ENCODE measurements at places on chromosomes 4 and X.

DNA sequence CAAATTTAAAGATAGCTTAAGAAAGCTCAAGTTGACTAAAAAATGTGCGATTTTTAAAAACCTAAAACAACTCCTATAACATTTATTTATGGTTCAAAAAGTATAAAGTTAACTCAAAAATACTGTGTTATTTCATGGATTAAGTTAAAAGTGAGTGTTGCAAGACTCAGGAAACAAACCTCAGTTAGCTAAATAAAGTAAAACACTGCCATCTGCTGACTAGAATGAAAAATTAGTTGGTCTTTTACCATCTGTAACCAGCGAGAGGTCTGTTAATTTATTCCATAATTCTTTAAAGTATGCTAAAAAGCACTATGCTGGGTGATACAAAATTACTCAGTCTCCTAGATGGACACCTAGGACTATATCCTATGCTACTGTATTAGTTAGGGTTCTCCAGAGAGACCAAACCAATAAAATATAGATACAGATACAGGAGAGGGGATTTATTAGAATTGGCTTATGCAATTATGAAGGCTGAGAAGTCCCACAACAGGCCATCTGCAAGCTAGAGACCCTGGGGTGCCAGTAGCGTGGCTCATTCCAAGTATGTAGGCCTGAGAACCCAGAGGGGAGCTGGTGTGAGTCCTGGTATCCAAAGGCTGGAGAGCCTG is 4.9 kb upstream of the WDFY3 start:
- DNase-seq: no peak

GRCh38 chr4:175633310-175633709 is 178.8 kb downstream of the GPM6A start:
- no peak for DNase-seq

DNA sequence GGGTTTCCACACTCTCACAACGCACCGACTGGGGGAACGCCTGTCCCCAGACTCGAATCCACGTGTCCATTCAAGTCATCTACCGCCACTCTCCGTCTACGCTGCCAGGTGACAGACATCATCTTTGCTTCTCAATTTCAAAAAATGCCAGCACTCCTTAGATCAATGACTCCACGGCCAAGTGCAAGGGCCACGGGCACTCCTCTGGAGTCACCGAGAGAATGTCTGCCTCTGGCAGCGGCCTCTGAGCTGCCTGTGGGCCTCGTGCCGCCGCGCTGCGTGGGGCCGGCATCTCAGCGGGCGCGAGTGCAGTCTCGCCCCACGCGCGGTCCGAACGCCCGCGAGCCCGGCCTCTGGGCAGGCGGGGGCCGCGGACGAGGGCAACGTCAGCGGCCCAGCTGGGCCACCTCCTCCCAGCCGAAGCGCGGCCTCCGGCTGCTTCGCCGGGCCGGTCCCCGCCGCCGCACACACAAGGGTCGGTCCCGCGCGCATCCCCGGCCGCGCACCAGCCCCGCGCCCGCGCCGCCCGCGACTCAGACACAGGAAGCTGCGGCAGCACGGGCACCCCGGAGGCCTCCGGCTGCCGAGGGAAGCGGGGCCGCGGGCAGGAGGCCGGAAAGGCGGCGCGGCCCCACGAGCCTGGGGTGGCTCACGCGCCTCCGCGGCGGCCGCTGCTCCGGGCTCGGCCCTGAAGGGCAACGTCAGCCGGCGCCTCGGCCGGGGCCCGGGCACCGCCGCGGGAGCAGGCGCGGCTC is 450 bp downstream of the ACSL1 start:
- no peak for DNase-seq

- no peak for DNase-seq
Observed at GRCh38 chrX:44061968-44062614, 88.9 kb upstream of the NDP start.

DNA sequence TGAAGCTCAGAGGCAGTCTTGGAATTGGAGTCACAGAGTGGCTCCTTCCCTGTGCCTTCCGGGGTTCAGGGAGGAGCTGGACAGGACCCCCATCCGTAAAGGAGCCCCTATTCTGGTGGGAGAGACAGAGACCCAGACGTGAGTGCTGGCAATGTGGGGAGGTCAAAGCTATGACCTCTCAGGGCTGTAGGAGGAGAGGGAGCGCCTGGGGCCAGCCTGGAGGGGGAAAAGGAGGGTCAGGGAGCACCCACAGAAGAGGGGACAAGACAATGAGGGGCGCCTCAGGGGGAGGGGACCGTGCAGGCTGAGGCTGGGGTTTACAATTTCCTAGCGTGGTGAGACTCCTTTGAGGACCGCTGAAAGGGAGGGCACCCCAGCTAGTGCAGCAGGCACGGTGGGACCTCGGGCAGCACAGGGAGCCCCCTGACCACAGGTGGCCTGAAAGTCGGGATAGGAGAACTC is 97.9 kb upstream of the LRPAP1 start:
- no peak for DNase-seq

- DNase-seq: no peak
Observed at GRCh38 chr4:7429069-7429416, 5.7 kb downstream of the PSAPL1 start.

GRCh38 chr4:57426779-57427395 is 316.7 kb upstream of the IGFBP7 start:
- DNase-seq: peak; percentile 73

DNA sequence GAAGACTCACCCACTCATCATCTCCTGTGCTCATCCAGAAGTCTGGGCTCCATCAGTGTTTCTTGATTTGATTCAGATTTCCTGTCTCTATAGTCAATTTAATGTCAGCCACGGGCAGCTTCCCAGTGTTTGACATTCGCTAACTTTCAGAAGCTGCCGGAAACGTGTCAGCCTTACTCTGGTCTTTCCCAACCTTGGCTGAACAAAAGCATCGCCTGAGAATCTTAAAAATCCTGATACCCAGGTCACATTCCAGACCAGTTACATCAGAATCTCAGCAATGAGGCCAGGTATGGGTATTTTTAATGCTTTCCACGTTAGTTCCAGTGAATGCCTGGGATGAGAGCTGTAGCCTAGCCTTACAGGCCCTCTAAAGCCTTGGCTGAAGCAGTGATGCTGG is 233.8 kb downstream of the FRMPD4 start:
- no peak for DNase-seq

DNA sequence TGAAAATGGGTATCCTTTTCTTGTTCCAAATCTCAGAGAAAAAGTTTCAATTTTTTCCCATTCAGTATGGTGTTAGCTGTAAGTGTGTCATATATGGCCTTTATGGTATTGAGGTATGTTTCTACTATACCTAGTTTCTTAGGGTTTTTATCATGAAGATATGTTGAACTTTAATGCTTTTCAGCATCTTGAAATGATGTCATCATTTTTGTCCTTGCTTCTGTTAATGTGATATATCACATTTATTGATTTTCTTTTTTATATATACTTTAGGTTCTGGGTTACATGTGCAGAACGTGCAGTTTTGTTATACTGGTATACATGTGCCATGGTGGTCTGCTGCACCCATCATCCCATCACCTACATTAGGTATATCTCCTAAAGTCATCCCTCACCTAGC is 44.9 kb downstream of the FOXR2 start:
- no peak for DNase-seq

DNA sequence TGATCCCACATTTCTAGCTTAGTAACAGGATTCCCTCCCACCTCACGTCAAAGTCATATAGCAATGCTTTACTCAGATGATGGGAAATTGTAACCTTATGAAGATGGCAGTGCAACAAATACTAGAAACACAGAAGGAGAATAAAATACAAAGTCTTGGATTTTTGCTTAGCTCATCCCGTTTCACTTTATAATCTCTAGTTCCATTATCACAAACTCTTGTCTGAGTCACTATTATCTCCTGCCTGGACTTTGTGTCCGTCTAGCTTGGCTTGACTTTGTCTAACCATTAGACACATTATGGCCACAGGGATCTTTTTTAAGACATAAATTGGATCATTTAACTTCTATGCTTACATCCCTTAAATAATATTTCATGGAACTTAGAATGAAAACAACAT is 127.1 kb upstream of the GABRG1 start:
- DNase-seq: no peak

DNA sequence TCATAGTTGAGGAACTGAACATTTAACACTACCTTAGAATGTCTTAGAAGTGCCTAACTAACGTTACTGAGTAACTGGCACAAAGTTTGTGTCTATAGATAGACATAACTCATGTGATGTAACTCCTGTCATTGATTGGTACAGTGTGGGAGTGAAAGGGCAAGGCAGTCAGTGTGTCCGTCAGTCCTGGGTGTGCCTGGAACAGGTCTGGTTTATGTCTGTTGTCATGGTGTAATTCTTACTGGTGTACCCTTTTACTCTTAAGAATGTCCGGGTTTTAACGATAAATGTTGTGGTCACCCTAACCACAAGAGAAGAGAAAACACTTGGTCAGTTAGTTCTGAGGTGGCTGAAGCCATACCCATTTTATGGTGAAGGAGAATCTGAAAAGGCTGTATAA is 93.1 kb upstream of the ESX1 start:
- no peak for DNase-seq

GRCh38 chr4:152535360-152535902 is 461 bp downstream of the FBXW7 start:
- DNase-seq: no peak

GRCh38 chrX:31117266-31117665 is 45.4 kb upstream of the FTHL17 start:
- no peak for DNase-seq

DNA sequence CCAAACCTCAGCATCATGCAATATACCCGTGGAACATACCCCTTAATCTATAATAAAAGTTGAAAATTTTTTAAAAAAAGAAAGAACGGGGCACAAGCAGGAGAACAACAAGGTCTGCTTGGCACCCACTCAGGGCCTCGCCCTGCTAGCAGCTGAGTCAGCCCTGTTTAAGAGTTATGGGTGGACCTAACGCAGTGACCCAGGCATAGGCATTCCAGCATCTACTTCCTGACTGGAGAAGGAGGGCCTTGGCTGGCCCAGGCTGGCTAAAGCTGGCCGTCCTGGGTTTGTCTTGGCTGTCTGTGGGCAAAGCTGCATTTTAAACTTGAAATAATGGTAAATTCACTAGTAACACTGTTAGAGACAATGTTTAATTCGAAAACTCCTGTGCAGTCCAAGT is 236.7 kb upstream of the PGRMC2 start:
- DNase-seq: no peak

DNA sequence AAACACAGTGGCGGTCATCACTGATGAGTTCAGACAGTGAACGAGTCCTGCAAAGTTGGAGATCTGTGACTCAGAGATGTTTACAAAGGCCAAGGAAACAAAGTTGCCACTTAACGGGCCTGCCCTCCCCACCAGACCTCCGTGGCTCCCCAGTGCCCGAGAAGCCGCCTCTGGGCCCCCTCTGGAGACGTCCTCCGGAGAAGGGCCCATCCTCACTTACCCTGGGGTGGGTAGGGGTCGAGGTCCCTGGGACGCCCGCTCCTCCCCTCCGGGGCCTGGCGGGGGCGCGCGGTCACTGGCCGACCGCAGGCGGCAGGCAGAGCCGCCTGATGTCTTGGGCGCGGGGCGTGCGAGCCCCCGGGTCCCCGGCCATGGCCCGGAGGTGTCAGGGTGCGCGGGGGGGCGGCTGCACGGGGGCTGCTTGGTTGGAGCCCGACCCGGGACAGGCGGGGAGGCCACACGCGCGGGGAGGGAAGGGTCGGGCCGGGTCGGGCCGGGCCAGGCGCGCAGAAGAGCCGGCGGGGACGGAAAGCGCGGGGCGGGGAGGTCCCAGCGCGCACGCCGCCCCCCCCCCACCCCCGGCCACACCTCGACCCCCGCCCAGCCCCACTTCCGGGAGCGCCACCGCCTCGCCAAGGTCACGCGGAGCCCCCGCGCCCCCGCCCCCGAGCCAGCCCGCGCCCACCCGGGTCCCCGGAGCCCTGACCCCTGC is 529 bp downstream of the DHRSX start:
- no peak for DNase-seq

DNA sequence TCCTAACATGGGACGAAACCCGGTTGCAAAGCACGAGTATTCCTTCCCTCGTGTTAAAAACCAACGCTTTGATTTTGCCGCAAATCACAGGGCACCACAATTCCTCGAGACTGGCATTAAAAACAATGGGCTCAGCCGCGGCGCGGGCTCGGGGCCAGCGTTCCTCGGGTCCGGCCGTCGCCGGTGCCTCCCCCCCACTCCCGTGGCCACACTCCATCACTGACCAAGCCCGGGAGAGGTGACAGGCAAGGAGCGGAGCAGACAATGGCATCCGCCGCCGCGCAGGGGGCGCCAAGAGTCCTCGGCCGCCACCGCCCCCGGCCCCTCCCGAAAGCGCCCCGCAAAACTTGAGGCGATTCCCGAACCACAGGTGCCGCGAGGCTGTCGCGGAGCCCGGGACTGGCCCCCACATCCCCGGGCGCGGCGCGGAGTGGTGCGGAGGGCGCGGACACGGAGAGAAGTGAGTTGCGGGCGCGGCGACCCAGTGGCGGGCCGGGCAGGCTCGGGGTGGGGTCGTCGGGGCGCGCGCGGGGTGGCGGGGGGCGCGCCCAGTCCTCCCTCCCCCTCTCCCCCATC is 445 bp downstream of the AP1S2 start:
- DNase-seq: no peak

DNA sequence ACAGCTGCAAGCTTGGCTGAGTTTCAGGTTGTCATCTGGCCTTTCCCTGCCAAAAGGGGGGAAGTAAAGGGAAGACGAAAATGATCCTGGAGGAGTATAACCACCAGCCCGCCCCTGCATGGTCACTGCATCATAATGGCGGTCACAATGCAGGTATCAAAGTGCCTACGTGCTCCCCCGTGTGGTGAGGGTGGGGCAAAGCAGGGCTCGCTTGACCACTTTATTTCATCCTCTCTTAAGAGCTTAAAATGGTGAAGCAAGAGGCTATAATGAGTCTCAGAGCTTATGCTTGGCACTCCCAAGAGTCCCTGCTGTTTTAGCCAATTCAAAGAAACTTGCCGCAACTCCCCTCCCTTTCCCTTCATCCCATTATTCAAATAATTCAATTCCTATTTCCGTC is 105.6 kb downstream of the APOOL start:
- DNase-seq: no peak

- no peak for DNase-seq
Observed at GRCh38 chr4:149187726-149188125, 627.9 kb downstream of the IQCM start.

DNA sequence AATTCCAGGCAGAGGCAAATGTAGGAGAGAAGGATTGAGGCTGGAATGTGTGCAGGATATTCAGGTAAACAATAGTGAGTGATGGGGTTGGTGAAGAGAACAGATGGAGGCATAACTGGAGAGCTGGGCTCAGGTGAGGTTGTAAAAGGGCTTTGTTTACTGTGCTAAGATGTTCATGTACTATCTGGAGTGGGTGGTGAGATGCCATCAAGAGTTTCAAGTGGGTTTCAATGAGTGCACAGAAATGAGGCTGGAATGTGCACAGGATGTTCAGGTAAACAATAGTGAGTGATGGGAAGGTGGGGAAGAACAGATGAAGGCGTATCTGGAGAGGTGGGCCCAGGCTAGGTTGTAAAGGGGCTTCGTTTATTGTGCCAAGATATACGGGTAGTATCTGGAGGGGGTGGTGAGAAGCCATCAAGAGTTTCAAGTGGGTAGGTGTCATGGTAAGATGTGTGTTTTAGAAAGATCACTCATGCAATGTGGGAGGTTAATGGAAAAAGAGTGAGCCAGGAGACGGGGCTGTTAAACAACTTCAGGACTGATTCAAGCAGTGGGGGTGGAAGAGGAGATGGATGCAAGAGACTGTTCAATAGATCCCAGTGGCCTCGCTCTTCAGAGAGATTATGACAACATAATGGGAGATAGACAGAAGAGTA is 25.4 kb upstream of the NMU start:
- DNase-seq: no peak

- no peak for DNase-seq
Observed at GRCh38 chrX:153642655-153643430, 4.2 kb upstream of the DUSP9 start.

GRCh38 chrX:23263892-23264291 is 70.8 kb upstream of the PTCHD1 start:
- DNase-seq: no peak

GRCh38 chr4:108428923-108429322 is 191.5 kb upstream of the RPL34 start:
- DNase-seq: no peak
